ENCODE measurements at places on chromosomes 5 and 9.

DNA sequence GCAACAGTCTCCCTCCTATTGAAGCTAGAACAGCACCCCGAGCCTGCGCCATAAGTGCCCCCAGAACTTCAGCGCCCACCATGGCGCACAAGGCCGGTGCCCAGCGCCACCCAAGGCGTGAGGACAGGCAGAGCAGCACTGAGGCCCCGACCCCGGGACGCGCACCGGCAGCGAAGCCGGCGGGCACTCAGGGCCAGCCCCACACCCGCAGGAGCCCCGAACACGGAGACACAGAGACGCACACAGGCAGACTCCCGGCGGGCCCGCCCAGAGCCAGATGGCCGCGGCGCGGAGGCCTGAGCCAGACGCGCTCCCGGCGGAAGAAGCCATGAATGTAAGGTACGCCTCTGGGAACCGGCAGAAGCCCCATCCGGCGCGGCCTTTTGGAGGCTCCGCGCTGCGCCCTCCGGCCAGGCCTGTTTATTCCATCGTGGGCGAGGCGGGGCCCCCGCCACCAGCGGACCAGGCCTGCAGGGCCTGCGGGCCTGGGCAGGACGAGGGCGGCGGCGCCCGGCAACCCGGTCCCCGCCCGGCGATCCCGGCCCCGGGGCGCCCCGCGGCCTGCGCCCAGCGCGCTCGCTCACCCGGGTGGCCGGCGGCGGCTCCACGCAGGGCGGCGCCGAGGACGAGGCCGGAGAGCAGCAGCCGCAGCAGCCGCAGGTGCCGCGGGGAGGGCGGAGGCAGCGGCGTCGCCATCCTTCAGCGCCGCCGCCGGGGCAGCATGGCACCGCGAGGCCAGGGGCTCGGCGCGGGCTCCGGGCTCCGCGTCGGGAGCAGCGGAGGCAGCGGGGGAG lies 486 bp downstream of the NPDC1 start:
- DNase-seq: no peak

GRCh38 chr9:111679199-111679598 lies 17.8 kb downstream of the GNG10 start:
- DNase-seq: no peak

DNA sequence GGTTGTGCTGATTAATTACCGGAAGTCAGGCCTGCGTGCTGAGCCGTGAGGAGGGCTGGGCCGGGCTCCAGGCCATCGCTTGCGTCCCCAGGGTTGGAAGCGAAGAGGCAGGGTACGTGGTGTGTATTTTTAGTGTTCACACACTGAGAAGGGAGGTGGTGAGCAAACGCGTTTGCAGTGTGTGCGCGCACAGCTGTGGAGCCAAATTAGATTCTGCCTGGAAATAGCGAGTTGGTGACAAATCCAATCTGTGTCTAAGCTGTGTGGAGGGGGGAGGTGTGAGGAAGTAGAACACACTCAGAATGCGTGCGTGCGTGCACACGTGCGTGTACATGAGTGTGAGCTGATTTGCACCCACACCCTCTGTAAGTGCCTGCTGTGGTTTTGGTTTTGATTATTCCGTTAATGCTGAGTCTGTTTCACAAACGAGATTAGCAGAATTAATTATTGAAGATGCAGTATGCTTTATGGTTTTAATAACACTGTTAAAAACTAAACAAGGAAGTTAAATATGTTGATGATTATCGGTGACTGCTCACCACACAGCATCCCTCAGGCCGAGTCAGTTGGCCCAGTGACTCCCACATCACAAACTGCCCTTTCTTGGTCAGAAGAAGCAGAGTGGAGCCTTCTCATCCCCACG lies 111.8 kb upstream of the FCN2 start:
- DNase-seq: no peak

DNA sequence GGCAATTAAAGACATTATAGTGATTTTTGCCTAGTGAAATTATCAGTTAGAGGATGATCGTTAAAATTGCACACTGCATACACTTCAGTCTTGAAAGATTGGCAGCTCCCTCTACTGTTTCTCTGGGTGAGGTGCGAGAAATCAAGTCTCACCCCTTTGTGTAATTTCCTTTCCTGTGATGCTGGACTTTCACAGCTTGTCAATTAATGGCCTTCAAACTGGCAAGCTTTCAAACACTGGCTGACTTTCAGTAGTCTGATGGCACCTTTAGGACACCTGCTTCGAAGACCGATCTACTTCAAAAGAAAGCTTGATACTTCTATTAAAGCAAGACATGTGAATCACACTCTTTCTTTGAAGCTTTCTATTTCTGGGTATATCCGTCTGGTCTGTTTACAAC lies 706.7 kb upstream of the PTPRD start:
- no peak for DNase-seq

GRCh38 chr5:56471707-56472106 lies 238.6 kb upstream of the ANKRD55 start:
- no peak for DNase-seq

DNA sequence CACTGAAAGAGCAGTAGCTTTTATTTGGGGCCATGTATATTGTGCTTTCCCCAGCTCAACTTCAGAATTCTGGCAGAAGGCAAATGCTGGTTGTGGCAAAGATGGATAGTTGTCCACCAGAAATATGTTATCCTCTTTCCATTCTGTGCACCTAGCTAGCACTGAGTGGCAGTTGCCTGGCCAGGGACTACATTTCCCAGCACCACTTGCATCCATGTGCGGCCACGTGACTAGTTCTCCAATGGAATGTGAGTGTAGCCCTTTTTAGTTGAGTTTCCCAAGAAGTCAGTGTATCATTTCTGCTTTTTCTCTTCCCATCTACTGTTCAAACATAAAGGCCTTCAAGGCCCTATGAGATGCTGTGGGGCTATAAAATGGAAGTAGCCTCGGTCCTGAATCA lies 354.0 kb upstream of the CLINT1 start:
- DNase-seq: no peak

DNA sequence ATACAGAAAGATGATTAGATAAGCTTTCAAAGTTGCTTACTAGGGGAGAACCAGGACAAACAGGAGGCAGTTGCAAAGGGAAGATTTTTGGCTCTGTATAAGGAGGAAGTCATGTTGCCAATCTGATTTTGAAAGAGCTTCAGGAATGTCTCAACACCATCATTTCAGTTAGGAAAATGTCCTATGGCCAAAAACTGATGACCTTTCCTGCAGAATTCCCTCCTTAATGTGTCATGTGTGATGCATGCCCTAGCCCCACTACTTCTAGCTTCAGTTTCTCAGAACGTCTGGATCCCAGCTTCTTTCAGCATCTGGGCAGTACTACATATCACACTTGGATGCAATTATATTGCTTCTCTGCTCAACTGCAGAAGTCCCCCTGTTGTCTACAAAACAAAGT lies 211.5 kb upstream of the NREP start:
- no peak for DNase-seq

- DNase-seq: no peak
Observed at GRCh38 chr9:88243736-88244135, 105.5 kb upstream of the SPATA31C2 start.

GRCh38 chr9:130174920-130175321 lies 2.7 kb downstream of the NCS1 start:
- no peak for DNase-seq

GRCh38 chr5:33488558-33489355 lies 48.0 kb downstream of the TARS1 start:
- no peak for DNase-seq

- no peak for DNase-seq
Observed at GRCh38 chr9:120152295-120152694, 427.7 kb downstream of the CDK5RAP2 start.

GRCh38 chr5:142472306-142472951 lies 147.6 kb upstream of the SPRY4 start:
- peak; percentile 38 for DNase-seq

- DNase-seq: no peak
Observed at GRCh38 chr5:2143646-2144353, 261.1 kb upstream of the IRX4 start.

- no peak for DNase-seq
Observed at GRCh38 chr9:130137081-130137640, 35.0 kb upstream of the NCS1 start.

DNA sequence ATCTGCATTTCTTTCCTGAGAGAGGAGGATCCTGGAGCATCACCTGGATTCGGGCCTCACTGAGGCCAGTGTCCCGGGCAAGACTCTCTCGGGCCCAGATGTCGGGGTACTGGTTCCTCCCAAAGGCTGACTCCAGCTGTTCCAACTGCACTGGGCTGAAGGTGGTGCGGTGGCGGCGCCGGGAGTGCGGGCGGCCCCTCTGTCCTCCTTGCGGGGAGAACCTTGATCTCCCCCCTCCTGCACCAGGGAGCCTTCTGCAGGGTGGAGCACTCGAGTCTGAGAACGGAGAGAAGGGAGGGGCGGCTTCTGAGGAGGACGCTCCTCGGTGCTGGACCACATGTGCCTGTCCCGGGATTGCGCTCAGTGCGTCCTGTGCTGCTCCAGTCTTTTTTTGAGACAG lies 2.0 kb downstream of the PROP1 start:
- no peak for DNase-seq

DNA sequence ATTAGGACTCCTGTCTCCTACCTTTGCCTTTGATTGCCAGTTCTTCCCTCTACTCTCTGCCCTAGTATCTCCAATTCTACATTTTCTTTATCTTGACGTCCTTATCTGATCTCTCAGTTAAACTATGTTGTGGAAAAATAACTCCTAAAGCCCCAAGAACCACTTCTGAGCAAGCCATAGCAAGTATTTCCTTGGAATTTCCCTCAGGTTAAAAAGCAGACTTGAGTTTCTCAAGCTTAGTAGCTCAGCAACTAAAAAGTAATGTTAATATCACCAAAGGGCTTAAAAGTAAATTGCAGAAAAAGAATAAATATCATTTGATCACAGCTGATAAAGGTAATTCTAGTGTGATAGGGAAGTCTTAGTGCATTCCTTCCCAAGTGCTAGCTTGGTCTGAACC lies 13.2 kb upstream of the HSPB3 start:
- no peak for DNase-seq

DNA sequence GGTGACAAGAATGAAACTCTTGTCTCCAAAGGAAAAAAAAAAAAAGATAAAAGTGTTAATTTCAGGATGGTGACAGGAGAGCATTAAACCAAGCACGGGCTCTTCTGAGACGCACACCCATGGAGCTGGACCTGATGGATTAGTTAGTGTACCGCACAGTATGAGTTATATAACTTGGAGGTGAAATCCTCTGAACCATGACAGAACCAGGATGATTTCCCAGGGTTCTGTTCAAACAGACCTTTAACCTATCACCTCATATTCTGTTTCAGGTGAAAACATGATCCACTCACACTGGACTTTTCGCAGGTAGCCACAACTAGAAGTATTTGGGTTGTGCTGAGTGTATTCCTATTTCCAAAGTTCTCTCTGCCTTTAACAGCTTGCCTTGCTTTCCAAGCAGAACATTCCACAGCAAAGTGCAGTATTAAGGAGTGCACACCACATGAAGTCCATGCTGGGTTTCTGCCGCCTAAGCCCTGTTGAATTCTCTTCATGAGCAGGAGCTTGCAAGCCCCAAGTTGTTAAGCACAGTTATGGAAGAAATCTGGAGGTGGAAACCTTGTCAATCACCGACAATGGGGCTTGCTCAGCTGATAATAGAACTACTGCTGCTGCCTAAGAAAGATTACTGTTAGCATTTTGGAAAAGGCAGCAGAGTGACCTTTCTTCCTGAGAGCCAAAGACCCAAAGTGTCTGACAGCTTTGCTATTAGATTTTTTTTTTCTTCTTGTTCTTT lies 461.7 kb downstream of the TLE1 start:
- no peak for DNase-seq

GRCh38 chr5:75089137-75089536 lies 36.8 kb upstream of the GCNT4 start:
- DNase-seq: no peak

GRCh38 chr5:59789894-59790293 lies 103.6 kb downstream of the PDE4D start:
- no peak for DNase-seq

DNA sequence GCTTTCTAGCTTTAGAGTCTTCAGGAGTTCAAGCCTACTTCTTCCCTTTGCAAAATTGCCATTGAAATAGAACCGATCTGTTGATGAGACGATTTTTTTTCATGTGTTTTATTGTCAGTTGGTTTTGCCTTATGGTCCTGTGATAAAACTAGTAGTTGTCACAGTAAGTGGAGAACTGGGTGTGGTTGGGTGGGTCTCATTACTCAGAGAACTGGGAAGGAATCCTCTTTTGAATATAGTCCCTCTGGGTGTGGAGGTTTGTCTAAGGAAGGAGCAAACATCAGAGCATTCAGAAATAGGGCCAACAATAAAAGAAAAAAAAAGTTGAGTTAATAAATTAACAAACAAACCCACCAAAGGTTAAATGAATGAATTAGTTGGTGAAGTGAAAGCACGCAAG lies 69.0 kb downstream of the ALDH1A1 start:
- no peak for DNase-seq

DNA sequence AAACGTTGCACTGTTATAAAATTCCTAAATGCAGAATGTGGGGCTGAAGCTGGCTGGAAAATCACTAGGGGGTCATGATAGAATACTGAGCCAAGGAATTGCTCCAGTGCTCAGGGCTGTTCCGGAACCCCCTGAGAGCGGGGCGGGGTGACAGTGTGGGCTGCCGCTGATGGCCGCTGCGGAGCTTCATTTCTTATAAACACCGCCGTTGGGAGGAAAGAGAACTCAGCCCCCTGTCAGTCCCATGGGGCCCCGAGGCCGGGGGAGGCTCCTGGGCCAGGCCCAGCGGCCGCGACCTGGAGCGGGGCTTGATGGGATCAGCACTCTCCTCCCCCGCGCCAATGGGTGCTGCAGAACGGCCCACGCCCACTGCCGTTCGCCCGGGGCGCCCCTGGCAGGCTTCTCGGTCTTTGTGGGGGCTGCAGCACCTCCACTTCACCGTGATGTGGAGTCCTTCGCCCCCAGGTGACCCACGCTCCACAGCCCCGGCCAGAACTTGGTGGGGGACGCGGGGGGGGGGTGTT lies 5.2 kb upstream of the IRF1 start:
- DNase-seq: peak; percentile 77

DNA sequence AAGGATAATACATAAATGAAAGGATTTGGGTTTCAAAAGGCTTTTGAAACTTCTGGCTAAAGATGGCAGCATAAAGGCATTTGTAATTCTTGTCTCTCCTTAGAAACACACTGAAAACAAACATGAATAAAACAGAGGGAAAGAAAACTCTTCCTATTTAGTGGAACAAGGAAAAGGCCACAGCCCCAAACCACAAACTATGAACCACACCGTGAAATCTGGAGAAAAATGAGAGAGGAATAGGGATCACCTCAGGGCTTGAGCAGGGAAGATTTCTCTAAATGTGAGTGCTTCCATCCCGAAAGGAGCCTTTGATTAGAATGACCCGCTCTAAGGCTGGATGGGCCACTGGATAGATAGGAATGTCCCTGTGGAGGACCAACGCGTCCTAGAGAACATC lies 119.6 kb downstream of the SEC61B start:
- no peak for DNase-seq

DNA sequence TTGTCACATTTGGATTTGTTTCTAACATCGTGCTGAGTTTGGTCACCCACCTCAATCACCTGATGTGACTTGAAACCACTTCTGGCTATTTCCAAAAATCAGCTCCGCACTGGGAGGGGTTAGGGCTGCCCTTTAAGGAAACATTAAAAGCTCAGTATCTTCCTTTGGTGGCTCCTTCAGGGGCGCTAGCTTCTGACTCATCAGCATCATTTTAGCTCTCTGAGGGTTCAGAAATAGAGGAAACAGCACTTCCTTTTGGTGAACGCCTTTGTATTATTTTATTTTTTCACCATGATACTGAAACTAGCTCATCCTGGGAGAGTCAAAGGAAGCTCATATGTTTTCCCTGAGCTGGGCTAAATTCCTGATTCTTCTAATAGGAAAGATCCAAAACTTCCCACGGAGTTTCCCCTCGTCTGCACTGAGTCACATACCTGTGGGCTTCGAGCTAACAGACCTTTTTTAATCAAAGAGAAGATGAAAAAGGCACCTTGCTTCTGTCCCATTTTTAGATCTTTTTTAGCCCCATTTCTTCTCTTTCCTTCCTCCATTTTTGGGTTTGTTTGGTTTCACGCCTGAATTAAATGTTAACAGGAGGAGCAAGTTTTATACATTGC lies 48.2 kb downstream of the ROPN1L start:
- DNase-seq: no peak

All from activated T-helper 9 cell treated with anti-CD3 and anti-CD28 coated beads, Interleukin-2, amount 50 U/mL, for 16 hours (primary cell).